Stimulated activated CD8-positive, alpha-beta memory T cell treated with anti-CD3 and anti-CD28 coated beads, Interleukin-4, amount 100 ng/mL, for 1 hour (primary cell): ENCODE measurements at places on chromosomes 11 and 22.

- DNase-seq = no peak
Observed at GRCh38 chr22:30296833-30297232, 7.5 kb upstream of the CASTOR1 start.

DNA sequence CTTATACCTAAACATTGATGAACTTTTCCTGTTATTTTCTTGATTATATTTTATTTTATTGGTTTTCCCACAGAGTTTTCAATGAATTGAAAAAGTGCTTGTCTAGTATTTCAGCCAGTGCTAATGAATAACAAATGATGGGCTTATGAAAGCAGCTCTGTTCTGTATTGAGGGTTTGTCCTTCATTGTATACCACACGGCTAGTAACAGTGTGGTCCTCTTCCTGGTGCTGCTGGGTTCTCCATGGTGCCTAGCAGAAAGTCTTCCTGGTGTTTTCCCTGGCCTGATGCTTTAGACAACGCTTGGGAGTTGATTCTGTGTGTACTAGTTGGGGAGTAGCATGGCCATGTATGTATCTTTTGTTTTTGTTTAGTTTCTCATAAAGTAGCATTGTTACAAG is 89.1 kb downstream of the MTMR3 start:
- no peak for DNase-seq

DNA sequence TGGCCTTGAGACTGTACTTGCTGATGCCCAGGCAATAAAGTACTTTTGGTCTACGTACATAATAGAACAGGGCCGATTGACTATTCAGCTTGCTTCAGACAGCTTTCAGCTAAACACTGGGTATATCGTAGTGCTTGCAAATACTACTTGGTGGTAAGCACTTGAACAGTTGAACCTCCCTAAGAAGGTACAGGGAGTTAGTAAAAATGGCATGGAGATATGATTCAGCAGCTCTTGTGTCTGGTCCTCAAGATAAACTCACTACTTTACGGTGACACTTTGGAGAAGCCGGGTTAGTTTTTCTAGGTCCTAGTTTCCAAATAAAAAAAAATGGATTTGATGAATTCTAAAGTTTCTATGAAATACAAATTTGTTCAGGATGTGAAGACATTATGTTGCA is 7.3 kb downstream of the CCDC117 start:
- DNase-seq = no peak

GRCh38 chr22:25762147-25762546 is 20.2 kb downstream of the MYO18B start:
- no peak for DNase-seq

DNA sequence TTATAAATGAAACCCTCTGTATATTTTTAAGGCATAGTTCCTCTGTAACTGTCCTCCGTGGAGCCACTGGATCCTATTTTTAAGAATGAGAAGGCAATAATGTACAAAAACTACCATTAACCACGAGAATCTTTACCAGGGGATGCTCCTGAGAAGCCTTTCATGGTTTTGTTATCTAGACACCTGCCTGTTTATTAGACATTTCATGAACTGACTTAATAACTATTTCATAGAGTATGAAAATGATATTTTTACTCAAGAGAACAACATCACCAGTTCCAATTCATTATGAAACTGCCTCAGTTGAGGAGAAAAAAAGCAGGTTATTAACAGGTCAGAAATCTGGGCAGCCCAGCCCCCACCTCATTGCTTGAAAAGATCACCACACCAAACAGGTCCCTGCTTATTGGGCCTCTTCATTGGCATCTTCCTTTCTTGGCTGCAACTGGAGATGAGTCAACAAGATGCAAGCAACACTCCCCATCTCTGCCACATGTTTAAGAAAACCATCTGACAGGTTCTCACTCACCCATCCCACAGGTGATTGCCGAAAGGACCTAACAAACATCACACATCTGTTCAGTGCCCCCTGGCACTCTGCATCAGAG is 27.8 kb downstream of the ETS1 start:
- no peak for DNase-seq

DNA sequence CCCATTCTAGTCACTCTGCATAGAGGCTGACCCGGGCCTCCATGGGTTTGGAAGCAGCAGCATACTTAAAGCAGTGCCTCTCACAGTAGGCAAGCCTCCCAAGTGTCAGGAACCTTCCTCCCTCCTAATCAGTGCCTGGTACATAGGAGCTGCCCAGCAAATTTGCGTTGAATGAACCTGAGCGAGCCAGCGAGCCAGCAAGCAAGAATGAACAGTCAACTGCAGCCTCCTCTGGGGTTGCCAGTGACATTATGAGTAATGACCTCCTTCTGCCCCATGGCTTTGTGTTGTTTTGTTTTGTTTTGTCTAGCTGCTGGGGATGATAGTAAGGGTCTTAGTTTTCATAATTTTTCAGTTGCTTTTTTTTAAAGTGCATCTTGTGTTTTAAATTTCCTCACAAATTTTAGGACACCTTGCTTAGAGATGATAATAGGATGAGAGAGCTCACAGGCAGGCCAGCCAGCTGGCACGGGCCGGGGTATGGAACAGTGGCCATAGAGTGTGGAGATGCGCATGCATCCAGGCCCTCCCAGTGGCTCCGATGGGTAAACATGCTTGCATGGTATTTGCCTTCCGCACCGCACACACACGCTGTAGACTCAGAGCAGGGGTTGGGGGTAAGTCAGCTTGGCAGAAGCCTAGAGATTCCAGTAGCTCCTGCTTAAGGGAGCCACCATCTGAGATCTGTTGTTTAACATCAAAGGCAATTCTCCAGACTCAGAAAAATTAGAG is 36.1 kb downstream of the TTC12 start:
- DNase-seq = no peak

DNA sequence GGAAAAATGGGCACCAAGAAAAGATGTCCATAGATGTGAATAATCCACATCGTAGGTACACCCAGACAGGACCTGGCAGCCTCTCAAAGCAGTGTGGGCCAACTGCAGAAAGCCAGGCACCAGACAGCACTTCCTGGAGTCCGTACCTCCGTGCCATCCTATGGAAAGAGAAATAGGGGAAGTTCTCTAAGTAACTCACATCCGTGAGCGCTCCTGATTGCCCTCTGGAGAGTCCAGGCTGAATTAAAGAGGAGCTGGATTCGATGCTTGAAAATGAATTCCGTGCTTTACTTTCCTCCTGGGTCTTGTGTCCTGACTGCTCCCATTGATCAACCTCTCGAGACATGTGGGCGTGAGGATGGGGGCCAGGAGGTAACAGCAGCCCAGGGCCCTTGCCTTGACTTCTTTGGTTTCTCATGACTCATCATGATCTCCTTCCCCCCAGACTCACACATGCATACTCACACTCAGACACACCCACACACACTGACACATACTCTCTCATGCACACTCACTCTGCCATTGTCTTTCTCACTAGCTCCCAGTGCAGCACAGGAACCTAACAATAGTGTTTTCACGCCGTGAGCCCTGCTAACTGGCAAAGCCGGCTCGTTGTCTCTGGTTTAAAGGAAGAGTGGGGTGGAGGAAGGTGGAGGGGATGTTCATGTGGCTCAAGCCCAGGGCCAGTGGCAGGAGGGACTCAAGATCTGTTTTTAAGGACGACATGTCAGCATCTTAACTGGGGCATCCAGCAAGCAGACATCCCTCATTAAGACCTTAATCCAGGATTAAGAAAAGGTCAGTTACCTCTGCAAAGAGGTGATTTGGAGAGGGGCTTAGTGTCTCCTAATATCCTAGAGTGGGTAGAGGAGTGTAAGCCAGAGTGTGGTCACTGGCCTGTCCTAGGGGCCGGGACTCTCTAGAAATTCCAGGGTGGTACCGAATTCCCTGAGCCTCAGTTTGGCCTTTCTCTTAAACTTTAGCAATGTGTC is 104.2 kb downstream of the SCN3B start:
- DNase-seq = no peak

GRCh38 chr11:61967924-61968757 is 707 bp upstream of the FTH1 start:
- no peak for DNase-seq

DNA sequence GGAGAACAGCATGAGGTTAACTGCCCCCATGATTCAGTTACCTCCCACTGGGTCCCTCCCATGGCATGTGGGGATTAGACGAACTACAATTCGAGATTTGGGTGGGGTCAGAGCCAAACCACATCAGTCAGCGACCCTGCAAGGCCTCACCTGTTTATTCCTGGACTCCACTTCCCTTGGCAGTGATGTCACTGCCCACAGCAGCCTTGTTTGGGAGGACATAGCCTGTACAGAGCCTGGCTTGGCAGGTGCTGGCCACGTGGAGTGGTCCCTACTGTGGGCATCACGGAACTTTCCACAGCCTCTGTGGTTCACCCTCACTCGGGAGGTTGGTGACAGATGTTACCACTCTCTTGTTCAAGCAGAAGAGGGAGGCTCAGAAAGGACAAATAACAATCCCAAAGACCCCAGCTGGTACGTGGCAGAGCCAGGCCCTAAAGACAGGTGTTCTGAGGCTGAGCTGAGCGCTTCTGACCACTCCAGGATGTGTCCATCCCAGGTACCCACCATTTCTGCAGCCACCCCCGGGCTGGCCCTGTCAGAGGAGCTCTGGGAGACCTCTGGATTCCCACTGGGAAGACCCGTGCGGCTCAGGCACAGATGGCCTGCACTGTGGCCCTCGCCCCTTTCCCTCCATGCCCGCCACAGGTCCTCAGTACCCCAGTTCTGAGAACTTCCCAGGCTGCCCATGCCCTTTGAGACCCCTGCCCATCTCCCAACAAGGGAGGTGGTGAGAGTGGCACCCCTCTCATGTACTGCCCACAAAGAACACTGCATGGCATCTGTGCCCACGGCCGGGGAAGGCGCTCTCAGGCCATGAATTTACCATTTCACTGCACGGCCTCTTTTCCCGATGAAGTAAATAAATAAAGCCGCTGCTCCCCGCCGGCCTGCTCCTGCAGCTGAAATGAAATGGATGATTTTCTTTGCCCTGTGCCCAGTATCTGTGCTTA is 605.8 kb downstream of the TBC1D22A start:
- DNase-seq = no peak

- DNase-seq = no peak
Observed at GRCh38 chr11:68721075-68721474, 30.2 kb downstream of the TESMIN start.

DNA sequence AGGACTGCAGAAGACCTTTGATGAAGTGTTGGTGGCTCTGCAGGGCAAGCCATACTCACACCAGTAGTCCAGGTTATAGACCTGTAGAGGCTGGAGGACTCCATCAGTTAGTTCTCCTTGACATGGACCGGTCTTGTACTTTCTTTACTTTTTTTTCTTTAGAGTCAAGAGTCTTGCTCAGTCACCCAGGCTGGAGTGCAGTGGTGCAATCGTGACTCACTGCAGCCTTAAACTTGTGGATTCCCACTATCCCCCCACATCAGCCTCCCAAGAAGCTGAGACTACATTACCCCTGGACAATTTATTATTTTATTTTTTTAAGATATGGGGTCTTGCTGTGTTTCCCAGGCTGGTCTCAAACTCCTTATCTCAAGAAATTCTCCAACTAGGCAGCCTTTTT is 49.6 kb upstream of the E2F8 start:
- no peak for DNase-seq

- DNase-seq = no peak
Observed at GRCh38 chr11:128687321-128687720, 6.6 kb upstream of the FLI1 start.

- DNase-seq = no peak
Observed at GRCh38 chr22:34763496-34763895, 302.5 kb upstream of the ISX start.

- no peak for DNase-seq
Observed at GRCh38 chr22:42528591-42529307, 9.2 kb upstream of the RRP7A start.

DNA sequence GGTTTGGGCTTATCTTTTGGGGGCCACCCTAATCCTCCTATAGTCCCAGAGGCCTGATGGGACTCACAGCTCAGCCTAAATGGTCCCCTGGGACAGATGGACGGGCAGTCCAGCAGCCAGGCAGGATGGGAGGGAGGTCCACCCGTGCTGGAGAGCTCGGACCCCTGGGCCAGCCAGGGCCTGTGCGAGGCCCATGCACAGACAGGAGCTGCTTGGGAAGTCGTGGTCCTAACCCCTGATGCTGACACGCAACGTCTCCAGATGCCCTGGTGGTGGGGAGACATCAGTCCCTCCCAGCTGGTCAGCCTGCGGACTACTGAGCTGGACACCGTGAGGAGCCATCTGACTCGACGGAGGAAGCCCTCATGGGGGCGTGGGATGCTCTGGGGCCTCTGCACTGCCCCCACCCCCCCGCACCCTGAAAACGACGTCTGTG is 31.2 kb upstream of the MUC5AC start:
- no peak for DNase-seq

- DNase-seq = no peak
Observed at GRCh38 chr11:1356007-1356435, 33.7 kb upstream of the BRSK2 start.

DNA sequence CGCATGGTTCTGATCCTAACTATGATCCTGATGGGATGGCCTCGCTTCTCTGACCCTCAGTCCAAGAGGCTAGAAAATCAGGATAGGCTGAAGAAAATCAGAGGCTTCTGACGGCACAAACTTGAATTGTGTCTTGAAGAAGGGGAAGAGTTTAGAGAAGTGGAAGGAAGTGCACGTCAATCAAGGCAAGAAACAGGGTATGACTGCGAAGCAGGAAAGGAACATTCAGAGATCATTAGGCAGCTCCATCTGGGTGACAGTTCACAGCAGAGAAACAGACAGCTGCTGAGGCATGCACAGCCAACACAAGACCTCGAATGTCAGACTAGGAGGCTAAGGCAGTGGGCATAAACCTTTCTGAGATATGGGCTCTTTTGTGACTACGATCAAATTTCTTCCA is 29.3 kb downstream of the CLPB start:
- DNase-seq = no peak

- DNase-seq = no peak
Observed at GRCh38 chr22:30233582-30233981, 13.0 kb downstream of the LIF start.

- DNase-seq = no peak
Observed at GRCh38 chr22:20180640-20181039, 29.8 kb upstream of the CCDC188 start.

GRCh38 chr11:96050435-96051182 is 126.7 kb upstream of the MTMR2 start:
- DNase-seq = no peak

- no peak for DNase-seq
Observed at GRCh38 chr11:47987781-47988180, 7.4 kb downstream of the PTPRJ start.

DNA sequence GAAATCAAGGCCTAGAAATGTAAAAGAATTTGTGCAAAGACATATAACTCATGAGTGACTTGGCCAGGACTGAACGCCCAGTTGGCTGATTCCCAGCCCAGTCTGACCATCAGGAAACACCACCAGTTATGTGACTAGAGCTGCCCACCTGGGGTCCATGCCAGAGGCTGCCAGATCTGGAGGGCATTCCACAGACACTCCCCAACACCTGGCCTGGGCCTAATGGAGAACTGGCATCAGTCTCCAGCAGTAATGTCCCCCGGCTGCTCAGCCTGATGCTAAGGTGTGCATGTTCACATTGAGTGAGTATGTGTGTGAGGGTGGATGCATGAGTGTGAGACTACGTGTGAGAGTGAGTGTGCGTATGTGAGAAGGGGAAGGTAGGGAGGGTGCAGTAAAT is 15.7 kb downstream of the PLAAT3 start:
- DNase-seq = no peak
